ENCODE measurements at places on chromosomes 1 and 21. TPM values are rescaled to one million over a fixed set of nuclear protein-coding genes. Genes with fewer than 3 reads are reported as not detected.

DNA sequence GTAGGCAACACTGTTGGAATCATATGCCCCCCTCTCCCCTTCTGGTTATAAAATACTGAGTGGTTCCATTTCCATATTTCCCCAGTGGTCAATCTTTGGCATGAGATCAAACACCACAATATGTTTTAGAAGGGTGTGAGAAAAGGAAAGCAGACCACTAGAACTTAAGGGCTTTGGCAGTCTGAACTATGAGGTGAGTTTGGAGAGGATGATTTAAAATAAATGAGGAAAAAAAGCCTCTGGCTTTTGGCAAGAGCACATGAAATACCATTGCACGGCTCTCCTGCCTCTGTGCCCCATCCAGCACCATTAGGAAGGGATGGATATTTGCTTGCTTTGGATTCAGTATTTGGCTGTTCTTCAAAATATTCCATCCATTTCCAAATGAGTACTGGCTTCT lies 339.5 kb upstream of the C1orf87 start:
- DNase-seq: no peak

DNA sequence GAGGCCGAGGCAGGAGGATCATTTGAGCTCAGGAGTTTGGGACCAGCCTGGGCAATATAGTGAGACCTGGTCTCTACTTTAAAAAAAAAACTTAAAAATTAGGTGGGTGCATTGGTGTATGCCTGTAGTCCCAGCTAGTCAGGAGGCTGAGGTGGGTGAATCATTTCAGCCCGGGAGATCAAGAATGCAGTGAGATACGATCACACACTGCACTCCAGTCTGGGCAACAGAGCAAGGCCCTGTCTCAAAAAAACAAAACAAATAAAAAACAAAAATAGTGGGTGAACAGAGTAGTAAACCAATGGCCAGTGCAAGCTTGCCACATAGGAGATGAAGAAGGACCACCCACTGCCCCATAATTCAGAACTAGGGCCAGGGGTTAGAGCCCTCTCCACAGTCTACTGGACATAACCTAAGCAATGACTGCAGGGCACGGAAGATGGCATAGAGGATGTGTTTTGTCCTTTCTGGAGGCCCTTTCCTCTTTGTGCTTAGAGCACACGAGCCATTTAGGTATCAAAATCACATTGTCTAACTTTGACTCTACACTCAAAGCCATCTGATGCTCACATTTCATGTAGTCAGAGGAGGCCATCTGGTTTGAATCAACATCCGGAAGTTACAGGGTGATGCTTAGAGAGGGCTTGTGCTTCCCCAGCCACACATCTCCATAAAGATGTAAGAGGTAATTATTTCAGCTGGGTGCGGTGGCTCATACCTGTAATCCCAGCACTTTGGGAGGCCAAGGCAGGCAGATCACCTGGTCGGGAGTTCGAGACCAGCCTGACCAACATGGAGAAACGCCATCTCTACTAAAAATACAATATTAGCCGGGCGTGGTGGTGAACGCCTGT lies 12.6 kb downstream of the CD2 start:
- DNase-seq: no peak

DNA sequence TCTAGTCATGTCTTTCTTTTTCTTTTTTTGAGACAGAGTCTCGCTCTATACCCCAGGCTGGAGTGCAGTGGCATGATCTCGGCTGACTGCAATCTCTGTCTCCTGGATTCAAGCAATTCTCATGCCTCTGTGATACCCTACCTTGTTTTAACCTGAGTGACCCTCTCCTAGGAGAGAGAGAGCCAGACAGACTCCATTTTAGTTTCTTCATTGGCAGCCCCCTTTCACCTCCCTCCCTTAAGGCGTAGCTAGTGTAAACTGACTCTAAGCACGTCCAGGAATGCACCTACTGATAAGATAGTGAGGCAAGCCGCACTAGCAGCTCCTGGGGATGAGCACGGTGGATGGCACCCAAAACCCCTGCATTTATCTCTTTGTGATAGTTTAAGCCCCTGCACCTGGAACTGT lies 5.2 kb upstream of the PKNOX1 start:
- no peak for DNase-seq

GRCh38 chr1:39354572-39354971 lies 136.9 kb upstream of the BMP8A start:
- DNase-seq: no peak

CSF3R gene
- total RNA-seq: not detected

EPHA2 gene
- 112 TPM for total RNA-seq
